ENCODE measurements at places on chromosomes 5 and 9.

DNA sequence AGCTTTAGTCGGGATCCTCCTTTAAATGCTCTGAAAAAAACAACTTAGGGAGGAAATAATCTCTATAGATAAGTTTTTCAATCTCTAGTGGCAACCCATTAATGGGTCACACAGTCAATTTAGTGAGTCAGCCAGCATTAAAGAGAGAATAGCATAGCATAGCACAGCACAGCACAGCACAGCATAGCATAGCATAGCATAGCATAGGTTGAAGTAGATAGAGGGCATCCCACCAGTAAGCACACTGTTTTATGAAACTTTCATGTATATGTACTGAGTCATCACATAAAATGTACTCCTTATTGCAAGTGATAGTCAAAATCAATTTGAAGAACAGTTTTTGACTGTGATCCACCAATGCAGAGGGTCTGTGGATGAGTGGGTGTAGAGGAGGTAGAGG is 522.9 kb downstream of the CCDC171 start:
- no peaks in the 10 kb centered on the region for H3K4me1 ChIP-seq
- no peak overlapping the region for H3K27ac ChIP-seq
- H3K36me3 ChIP-seq = no peaks in the 10 kb centered on the region

DNA sequence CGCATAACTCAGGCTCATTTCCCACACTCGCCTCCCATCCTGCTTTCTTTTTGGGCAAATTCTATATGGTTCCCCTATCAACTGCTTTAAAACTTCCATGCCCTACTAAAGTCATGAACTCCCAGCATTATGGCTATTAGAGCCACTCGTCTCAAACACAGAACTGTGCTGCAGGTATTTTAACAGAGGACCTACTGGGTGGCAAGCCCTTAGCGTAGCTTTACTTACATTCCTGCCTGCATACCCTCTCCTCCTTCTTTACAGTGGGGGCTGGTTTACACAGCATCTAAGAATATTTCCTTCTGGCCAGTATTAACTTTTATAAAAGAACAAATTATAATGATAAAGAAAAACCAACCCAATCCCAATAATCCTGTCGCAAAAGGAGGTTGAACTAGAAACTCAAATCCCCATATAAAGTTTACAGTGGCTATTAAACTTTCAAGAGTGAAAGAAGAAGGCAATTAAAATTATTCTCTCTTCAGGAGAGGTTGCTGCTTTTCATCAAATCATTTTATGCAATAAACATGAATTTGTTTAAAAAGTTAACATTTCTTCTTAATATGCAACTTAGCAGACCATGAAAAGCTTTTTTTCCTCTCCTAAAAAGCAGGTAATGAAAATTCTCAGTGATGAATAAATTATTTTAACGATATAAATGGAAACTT is 100.6 kb downstream of the ELAVL2 start:
- no peaks in the 10 kb centered on the region for H3K27me3 ChIP-seq
- no peak for DNase-seq
- no peaks in the 10 kb centered on the region for H3K4me1 ChIP-seq
- no peaks in the 10 kb centered on the region for H3K36me3 ChIP-seq
- no peak overlapping the region for H3K4me3 ChIP-seq

DNA sequence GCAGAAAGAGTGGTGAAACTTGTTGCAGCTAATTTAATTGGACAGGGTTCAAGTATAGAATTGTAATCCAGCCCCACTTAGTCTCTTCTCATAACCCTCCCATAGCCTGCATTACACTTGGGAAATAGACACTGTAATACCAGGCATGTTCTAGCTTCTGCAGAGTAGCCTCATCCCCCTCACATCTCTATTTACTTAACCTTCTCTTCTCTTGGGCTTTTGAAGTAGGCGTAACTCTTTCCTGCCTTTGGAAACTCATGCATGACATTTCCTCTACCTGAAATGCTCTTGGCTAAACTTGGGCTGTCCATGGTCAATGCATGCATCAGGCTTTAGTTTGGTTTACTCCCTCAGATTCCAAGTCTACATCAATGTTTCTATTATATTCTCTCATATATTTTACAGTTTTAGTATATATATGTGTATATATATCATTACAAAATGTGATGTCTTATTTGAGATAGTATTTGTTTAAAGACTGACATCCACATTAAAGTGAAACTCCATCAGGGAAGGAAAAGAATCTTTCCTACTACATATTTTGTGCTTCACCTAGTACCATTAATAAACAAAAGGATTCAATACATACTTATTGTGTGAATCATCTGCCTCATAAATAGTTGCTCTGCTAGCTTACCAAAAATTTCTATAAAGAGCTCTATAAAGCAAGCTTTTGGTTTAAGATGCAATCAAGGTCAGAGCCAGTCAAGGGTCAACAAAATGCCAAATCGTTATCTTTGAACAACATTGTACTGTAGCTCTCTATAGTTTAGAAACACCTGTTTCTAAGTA is 1158.0 kb downstream of the MAT2B start:
- H3K36me3 ChIP-seq = no peaks in the 10 kb centered on the region
- H3K27me3 ChIP-seq = no peaks in the 10 kb centered on the region
- DNase-seq = no peak
- no peak overlapping the region for H3K27ac ChIP-seq
- H3K4me1 ChIP-seq = no peaks in the 10 kb centered on the region

DNA sequence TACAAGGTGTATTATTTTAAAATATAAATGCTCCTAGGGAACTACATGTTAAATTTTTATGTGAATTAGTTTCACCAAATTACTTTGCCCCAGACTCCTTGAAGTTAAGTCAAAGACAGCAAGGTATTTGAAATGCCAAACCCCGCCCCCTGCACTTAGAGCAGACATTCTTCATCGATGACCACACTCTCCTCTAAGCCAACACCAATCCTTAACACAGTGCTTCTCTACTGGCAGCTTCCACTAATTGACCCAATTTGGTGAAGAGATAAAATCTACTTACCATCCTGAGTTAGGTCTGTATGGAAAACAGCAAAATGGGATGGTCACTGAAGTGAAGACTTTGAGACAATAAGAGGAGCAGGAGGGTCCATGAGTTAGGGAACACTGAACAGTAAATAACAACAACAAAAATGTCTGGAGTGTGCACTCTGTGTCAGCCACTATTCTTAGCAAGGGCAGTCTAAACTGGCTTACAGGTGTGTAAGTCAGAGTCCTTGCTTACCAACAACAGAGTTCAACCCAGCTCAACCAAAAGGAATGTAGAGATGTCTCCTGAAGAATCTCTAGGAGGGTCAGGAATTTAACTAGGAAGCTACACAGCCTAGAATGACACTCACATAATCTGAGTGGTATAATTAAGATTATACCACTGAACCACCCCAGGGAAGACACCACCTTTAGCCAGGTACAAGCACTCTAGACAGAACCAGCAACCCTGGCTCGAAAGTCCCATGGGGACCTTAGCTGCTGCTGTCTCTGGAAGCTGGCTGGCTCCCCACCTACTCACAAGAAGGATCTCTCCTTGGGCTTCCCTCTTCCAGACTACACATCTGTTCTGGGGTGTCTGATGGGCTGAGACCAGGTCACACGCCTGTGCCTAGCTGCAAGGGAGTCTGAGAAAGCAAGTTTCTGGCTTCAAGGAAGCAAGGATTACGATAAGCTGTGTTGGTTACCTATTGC is 8.8 kb upstream of the UBE2QL1 start:
- no peaks in the 10 kb centered on the region for H3K4me1 ChIP-seq
- H3K27me3 ChIP-seq = no peaks in the 10 kb centered on the region
- no peaks in the 10 kb centered on the region for H3K36me3 ChIP-seq
- DNase-seq = no peak
- no peak overlapping the region for H3K27ac ChIP-seq

DNA sequence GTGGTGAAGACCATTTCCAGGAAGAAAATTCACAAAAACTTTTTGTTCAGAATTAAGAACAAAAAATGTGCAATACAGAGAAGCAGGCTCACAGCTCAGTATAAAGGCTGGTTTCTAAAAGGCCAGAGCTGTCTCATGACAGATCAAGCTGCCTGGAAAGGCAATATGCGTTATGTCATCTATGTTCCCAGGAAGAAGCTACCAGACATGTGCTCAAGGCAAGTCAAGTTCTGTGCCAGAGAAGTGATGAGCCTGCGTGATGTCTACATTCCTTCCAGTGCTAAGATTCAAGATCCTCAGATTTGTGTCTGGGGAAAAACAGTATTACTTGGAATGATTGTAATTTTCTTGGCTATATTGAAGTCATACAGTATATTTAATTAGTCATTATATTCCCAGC is 104.3 kb downstream of the PDE4D start:
- H3K4me3 ChIP-seq = no peak overlapping the region
- H3K36me3 ChIP-seq = no peaks in the 10 kb centered on the region
- H3K4me1 ChIP-seq = no peaks in the 10 kb centered on the region
- no peak for DNase-seq

GRCh38 chr9:91060520-91061343 is 259.1 kb downstream of the SYK start:
- H3K27ac ChIP-seq = peak overlapping the region; percentile 16
- no peaks in the 10 kb centered on the region for H3K27me3 ChIP-seq
- H3K36me3 ChIP-seq = no peaks in the 10 kb centered on the region

GRCh38 chr5:131394128-131394527 is 130.3 kb downstream of the CDC42SE2 start:
- no peak overlapping the region for H3K27ac ChIP-seq
- no peaks in the 10 kb centered on the region for H3K27me3 ChIP-seq
- no peak for DNase-seq

DNA sequence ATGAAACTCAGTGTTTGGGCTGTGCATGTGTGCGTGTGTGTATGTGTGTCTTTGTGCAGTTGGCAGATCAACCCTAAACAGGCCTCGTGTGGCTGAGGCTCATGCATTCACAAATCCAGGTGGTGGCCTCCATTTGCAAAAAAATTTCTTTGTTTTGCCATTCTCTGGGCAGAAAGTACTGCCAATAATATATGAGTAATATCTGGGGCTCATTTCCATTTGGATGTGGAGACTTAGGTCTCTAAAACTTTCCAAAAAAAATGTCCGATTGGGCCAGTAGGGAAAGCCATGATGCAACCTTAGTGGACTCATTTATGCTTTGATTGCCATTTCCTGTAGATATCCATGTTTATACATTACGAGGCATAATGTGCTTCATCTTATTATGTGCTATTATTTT is 77.9 kb upstream of the RPS23 start:
- no peaks in the 10 kb centered on the region for H3K36me3 ChIP-seq
- no peak overlapping the region for H3K4me3 ChIP-seq
- H3K4me1 ChIP-seq = peaks cover 13% of the 10 kb centered on the region
- H3K27ac ChIP-seq = no peak overlapping the region

DNA sequence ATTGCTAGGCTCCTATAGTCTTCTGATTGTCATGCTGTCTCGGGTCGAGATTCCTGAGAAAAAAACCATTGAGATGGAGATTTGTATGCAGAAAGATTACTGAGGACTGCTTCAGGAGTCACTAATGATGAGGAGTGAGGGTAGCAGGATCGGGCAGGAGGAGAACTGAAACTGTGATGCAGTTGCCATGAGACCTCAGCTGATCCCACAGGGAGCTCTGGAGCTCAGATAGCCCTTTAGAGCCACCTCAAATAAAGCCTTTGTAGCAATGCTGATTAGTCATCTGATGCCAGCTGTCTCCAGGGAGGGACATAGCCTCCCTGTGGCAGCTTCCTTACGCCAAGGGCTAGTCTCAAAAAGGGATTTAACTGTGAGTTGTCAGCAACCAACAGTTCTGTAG is 256.9 kb downstream of the DMAC1 start:
- H3K36me3 ChIP-seq = no peaks in the 10 kb centered on the region
- H3K27me3 ChIP-seq = no peaks in the 10 kb centered on the region
- H3K4me3 ChIP-seq = no peak overlapping the region
- no peak for DNase-seq
- no peak overlapping the region for H3K27ac ChIP-seq

DNA sequence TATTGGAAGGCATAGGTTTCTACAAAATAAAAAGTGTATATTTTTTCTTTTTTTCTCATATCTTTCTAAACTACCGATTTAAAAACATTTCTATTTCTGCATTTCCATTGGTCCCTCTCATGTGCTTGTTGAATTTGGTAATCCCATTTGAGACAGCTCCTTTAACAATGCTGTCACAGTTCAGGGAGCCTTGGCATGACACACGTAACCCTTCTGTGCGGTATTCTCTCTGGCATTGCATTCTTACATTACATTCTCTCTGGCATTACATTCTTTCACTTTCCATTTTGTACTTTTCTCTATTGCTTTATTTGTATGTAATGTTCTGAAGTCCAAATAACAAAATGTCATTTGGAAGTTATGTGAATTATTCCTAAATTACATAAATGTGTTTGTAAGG is 150.7 kb upstream of the RASGRF2 start:
- DNase-seq = no peak
- no peaks in the 10 kb centered on the region for H3K27me3 ChIP-seq

- no peaks in the 10 kb centered on the region for H3K4me1 ChIP-seq
- no peak overlapping the region for H3K4me3 ChIP-seq
- no peaks in the 10 kb centered on the region for H3K27me3 ChIP-seq
- H3K27ac ChIP-seq = no peak overlapping the region
- DNase-seq = no peak
Measured at GRCh38 chr5:154575546-154576428, 97.8 kb upstream of the HAND1 start.

DNA sequence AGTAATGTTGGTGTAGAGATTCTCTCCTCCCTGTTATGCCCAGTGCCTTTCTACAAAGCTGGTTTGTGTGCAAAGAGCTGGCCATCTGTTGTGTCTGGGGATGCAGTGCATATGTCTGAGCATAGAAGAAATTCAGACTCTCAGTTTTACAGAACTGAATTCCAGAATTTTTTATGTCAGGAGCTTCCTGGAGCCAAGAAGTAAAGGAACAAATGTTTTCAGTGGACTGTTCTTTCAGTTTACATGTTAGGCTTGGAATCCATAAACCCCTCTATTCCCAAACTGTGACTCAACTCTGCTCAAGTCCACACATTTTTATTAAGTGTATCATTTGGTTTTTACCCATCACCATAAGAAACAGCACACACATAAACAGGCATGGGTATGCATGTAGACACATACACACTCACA is 366.0 kb downstream of the BRINP1 start:
- H3K27ac ChIP-seq = peak overlapping the region; percentile 33
- H3K4me3 ChIP-seq = no peak overlapping the region
- no peaks in the 10 kb centered on the region for H3K27me3 ChIP-seq
- no peak for DNase-seq
- peaks cover 10% of the 10 kb centered on the region for H3K4me1 ChIP-seq

DNA sequence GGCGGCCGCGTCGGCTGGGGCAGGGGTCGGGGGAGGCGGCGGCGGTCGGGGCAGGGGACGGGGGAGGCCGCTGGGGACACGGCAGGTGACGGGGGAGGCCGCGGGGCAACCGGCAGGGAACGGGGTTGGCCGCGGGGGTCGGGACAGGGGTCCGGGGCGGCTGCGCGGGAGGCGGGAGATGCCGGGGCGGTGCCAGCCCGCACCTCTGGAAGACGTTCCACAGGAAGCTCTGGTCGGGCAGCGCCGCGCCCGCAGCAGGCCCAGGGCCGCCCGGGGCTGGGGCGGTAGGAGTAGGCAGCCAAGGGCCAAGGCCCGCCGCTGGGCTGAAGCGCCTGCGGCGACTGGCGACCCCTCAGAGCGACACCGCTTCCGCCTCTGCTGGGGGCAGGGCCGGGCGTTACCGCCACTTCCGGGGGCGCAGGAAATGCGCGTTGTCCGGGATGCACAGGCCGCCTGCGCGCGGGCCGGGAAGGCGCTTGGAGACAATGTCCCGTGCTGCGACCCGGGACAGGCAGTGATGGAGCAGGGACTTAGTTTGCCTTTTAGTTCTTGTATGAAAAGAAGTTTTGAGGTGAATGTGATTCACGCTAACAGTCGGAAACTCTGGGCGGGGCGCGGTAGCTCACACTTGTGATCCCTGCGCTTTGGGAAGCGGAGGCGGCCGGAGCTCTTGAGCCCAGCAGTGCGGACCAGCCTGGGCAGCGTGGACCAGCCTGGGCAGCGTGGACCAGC is 110.0 kb upstream of the LPCAT1 start:
- H3K4me3 ChIP-seq = peak overlapping the region; percentile 84
- H3K27ac ChIP-seq = peak overlapping the region; percentile 89
- no peaks in the 10 kb centered on the region for H3K36me3 ChIP-seq
- no peaks in the 10 kb centered on the region for H3K4me1 ChIP-seq
